ENCODE measurements at places on chromosomes 13 and 19.

- DNase-seq = no peak
Measured at GRCh38 chr13:28031896-28032288, 43.4 kb upstream of the URAD start.

GRCh38 chr13:24625870-24626849 lies 54.0 kb upstream of the ATP12A start:
- DNase-seq = peak; percentile 20

DNA sequence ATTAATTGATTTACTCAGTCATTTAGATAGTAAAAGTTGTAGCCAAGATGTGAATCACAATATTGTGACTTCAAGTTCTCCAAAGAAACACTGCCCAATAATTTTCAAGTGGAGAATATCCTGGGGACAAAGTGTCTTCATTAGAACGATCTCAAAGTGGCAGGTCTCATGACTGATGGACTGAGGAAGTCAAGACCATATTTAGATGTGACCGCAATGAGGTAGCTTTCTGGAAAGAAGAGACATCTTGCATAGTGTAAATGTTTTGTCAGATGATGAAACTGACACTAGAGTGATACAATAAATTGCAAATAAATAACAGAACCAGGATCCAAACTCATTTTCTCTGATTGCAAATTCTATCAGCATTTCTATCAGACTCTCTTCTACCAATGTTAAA lies 1476.9 kb downstream of the EFNB2 start:
- no peak for DNase-seq

GRCh38 chr19:3613818-3614661 lies 7.4 kb upstream of the TBXA2R start:
- no peak for DNase-seq

- no peak for DNase-seq
Measured at GRCh38 chr19:42325896-42326771, 699 bp downstream of the MEGF8 start.

DNA sequence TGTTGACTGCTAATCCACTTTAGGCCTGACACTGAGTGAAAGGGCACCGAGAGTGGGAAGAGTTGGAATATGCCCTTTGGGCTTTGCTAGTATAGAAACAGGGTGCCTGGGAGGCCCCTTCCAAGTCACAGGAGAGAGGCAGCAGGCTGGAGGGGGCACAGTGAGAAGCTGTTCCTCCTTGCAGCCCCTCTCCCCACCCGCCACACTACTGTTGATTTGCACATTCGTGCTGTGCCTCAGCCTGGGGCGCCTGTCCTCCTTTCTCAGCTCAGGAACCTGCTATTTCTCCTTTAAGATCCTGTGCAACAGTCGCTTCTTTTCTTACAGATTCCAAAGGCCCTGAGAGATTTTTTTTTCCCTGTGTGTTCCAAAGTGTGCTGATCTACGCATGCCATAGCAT lies 2.8 kb upstream of the B3GLCT start:
- DNase-seq = no peak

GRCh38 chr19:55552620-55553019 lies 7.3 kb upstream of the SBK3 start:
- no peak for DNase-seq

Data from stimulated activated CD8-positive, alpha-beta memory T cell treated with anti-CD3 and anti-CD28 coated beads, Interleukin-12 subunit alpha, Interleukin-12 subunit beta, amount 100 ng/mL, for 1 hour (primary cell).